ENCODE measurements at places on chromosomes 5 and 9. TPM values are rescaled to one million over a fixed set of nuclear protein-coding genes. Genes with fewer than 3 reads are reported as not detected.

- DNase-seq, result no peak
Measured at GRCh38 chr9:34988218-34989002, 1.1 kb upstream of the DNAJB5 start.

The IFNA2 gene
- not detected for polyA plus RNA-seq

DNA sequence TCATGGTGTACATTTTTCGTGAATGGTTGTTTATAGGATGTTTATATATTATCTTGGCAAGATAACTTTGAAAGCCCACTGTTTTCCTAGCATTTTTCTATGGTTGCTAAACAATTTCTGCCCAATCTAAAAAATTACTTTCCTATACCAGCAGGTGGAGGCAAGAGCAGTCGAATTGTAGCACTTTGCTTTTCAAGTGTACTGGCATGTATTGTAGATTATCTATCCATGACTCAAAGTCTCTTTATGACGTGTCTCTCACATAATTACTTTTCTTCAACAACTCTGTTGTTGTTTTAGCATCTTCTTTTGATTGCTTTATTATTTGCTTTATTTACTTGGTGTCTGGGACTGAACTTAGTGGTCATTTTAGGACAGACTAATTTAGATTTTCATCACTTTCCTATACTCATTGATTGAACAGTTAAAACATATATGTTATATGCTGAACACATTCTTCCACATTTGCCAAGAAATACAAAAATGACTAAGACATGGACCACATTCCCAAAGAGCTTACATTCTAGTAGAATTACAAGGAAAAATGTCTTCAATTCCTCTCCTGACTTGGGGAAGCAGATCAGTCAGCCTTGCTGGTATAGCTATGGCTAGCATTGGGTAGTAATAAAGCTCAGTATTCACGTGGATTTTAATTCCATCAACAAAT, 20.7 kb downstream of the NLN start:
- DNase-seq, result peak; percentile 24

The TMC1 gene
- polyA plus RNA-seq, result 0.99 TPM

The GAPT gene
- polyA plus RNA-seq, result 0.49 TPM

Data from renal pelvis (tissue), 12 donors.